ENCODE measurements at places on chromosomes 16 and 17.

DNA sequence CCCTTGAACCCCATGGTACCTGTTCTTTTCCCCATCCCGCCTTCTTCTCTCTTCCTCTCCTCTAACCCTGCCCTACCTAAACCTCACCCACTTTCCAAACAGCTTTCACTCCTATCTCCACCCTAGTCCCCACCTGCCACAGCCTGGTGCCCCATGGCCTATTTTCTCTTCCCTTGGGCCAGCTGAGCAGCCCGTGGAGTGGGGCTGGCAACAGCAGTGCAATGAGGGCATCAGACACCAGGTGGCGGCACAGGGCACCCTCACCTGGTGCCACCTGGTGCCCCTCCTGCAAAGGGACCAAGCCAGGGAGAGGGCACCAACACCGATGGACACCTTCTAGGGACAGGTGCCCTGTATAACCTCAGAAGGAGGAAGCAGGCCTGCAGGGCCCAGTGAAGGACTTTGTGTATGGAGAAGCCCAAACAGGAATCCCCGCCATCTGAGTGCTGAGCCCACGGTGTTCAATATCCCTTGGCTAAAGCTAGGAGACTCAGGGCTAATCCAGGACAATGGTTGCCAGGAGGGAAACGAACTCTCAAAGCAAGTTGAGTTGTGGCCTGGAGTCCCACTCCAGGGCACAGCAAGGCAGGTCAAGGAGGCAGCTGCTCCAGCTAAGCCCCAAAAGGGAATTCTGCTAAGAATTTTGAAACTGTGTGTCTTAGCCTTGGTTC is 4.0 kb upstream of the ABCC3 start:
- peak; percentile 81 for DNase-seq

DNA sequence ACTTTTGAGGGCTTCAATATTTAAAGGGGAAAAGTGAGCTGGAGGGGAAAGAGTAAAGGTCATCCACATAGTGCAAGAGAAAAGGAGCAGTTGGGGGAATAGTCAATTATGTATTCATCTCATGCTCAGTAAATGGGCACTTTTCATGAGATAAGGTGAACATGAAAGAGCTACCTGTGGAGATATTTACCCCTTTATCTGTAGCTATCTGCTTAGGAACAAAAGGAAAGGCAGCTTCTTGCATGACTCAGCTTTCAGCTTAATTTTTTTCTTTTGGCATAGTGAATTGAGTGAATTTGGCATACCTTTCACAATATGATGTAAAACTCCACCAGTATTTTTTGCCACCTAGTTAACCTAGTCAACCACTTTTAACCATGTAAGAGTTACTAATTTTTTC is 26.4 kb downstream of the CPD start:
- DNase-seq: no peak

- no peak for DNase-seq
Measured at GRCh38 chr17:70989280-70989679, 819.9 kb downstream of the KCNJ2 start.

DNA sequence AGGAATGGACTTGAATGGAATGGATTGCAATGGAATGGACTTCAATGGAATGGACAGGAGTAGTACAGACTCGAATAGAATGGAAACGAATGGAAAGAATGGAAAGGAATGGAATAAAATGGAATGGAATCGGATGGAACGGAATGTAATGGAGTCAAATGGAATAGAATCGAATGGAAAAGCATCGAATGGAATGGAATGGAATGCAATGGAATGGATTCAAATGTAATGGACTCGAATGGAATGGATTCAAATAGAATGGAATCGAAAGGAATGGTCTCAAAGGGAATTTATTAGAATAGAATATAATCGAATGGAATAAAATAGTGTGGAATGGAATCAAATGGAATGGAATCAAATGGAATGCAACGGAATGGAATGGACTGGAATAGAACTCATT is 484.9 kb upstream of the WSB1 start:
- DNase-seq: no peak

GRCh38 chr17:20032636-20033035 is 23.5 kb downstream of the SPECC1 start:
- no peak for DNase-seq

- no peak for DNase-seq
Measured at GRCh38 chr17:14859542-14859941, 405.6 kb downstream of the PMP22 start.

DNA sequence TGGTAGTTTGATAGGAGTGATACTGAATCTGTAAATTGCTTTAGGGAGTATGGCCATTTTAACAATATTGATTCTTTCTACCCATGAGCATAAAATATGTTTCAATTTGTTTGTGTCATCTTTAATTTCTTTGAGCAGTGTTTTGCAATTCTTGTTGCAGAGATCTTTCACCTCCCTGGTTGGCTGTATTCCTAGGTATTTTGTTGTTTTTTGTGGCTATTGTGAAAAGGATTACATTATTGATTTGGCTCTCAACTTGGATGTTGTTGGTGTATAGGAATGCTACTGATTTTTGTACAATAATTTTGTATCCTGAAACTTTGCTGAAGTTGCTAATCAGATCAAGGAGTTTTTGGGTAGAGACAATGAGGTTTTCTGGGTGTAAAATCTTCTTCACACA is 3.2 kb downstream of the KRTAP9-9 start:
- DNase-seq: no peak

- no peak for DNase-seq
Measured at GRCh38 chr16:10362077-10362863, 23.6 kb upstream of the ATF7IP2 start.

DNA sequence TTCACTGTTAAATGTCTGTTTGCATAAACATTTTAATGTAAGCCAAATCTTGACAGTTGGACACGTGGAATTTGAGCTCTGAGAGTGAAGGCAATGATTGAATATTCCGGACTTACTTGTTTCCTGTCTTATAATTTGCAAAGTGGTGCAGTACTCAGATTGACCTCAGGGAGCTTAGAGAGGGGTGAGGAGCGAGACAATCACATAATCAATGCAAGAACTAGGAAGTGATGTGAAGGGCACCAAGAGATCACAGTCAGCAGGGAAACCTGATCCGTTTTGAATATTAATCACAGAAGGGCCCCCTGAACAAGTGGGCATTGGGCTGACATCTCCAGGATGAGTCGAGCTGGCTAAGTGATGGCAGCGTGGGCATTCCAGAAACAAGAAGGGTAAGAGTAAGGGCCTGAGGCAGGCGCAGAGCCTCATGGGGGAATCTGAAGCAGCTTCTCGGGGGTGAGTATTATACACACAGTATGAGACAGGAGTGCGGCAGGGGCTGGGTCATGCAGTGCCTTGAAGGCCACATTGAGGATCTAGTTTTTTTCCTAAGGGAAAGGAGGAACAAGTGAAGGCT is 26.1 kb downstream of the TEX2 start:
- DNase-seq: no peak

DNA sequence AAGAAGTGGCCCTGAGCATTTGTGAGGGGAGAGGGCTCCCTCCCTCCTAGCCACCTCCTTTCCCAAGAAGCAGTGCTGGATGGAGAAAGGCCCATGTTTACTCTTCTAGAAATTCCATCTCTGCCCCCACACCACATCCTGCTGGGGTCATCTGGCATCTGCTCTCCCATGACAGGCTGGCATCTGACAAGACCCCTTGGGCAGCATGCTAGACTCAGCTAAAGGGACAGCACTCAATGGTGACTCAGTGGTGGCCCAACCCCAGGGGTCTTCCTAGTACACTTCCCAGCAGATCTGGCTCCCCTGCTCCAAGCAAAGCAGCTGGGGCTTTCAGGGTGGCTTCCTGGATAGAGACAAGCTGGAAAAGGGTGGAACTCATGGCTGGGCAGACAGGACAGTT is 14.4 kb downstream of the SLC38A7 start:
- no peak for DNase-seq

GRCh38 chr16:30113711-30114333 is 485 bp upstream of the GDPD3 start:
- DNase-seq: no peak

DNA sequence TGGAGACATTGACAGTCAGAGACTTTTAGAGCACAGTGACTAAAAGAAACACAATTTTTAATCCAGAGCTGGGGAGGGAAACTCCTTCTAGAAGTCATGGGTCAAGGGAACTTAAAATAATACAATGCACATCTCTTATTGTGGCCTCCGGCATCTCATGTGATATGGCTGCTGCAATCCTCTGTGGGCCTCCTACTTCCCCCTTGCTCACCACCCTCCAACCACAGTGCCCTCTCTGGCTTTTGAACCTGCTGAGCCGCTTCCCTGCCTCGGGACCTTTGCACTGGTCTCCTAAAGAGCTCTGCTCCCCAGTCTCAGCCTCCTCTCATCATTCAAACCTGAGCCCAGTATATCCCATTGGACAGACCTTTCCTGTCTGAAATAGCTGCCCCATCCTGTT is 47.6 kb downstream of the HS3ST2 start:
- no peak for DNase-seq

DNA sequence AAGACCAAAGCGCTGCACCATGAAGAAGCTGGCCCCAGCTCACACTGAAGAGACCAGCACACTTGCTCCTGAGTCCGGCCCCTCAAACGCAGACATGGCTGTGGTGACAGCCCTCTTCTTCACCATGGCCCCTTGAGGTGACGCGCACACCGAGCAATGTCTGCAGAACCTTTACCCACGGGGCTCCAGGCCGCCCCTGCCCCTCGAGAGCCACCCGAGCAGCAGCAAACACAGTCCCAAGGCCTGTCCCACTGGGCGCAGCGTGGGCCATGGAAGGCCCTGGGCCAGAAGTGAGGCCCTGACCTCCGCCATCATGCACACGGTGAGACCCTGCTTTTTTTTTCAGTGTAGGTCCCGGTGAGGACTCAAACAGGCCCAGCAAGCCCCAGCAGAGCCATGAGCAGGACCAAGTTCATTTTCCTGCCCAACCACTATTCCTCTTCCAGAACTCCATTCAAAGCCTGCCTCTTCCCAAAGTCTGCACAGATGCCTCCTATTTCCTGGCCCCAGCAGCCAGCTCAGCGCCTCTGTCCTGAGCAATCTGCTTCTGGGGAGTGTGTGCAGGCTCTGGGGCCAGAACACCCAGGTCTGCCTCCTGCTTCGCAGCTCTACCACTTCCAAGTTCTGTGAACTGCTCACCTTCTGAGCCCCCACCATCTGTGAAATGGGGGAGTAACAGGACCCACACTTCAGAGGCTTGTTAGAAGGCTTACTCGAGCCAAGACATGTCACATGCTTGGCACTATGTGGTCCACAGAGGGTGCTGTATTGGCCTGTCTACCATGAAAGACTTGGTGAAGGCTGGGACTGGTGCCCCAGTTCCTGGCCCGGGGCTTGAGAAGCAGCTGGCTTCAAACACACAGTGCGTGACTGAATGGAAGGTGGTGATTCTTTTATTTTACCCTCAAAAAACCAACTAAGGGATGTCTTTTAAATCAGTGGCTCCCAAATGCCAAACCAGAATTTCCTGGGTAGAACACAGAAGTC is 35.7 kb upstream of the GSG1L start:
- no peak for DNase-seq

DNA sequence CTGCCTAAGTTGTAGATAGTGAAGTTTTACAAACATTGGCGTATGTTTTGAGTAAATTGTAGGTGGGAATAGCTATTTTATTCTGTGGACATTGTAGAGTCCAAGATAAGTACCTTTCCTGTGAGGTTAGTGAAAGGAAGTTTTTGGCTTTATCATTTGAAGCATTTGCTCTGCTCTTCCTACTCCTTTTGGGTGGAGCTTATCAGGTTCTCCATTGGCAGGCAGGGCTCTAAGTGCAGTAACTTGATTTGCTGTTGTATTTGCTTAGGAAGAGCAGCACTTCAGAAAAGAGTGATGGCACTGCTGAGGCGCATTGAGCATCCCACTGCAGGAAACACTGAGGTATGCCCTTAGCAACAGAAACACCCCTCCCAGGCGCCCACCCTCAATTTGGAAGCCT is 70.1 kb downstream of the OMG start:
- no peak for DNase-seq

DNA sequence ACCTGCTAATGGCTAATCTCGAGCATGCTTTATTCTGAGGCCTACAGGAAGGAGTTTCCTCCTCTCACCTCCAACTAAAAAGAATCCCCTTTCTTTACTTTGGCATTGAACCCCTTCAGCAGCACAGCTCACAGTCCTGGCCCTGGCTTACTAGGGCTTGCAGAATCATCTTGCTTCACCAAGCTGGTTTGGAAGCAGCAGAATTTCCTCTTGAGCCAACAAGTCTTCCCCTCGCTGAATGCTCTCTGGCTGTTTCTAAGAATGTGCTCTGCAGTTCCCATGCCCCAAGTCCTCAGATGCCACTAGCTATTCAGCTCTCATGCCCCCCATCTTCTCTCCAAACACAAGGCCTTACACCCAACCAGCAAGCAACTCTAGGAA is 271.2 kb downstream of the NTN1 start:
- DNase-seq: no peak

- DNase-seq: no peak
Measured at GRCh38 chr17:83098241-83099085, 19.1 kb downstream of the METRNL start.

DNA sequence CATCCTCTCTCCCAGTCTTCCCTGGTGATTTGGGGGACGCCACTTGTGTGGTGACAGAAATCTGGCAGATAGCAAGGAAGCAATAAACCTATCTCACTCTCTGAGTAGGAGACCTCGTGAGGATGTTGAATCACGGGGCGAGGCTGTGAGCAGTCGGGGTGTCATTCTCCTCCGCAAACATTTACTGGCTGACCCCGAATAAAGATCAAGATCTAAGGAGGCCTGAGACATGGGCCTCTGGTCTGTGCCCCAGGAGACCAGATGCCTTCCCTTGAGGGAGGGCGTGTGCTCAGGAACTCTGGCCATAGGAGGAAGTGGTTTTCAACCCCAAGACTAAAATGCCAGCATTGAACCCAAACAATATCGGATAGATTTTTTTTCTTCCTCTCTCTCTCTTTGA is 53.1 kb downstream of the FOXL1 start:
- peak; percentile 81 for DNase-seq

DNA sequence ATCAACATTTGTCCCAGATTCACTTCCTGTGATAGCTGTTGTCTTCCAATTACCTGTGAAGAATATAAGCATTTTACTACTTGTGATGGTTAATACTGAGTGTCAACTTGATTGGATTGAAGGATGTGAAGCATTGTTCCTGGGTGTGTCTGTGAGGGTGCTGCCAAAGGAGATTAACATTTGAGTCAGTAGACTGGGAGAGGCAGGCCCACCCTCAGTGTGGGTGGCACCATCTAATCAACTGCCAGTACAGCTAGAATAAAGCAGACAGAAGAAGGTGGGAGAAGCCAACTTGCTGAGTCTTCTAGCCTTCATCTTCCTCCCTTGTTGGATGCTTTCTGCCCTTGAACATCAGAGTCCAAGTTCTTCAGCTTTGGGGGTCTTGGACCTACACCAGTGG is 660.4 kb upstream of the GOT2 start:
- no peak for DNase-seq

- DNase-seq: no peak
Measured at GRCh38 chr17:47066095-47066494, 87.0 kb upstream of the RPRML start.
